AG08395 (cell line): ENCODE measurements at places on chromosomes 6 and 20.

GRCh38 chr6:100343316-100344077 is 121.2 kb downstream of the SIM1 start:
- DNase-seq, result peak; percentile 29

DNA sequence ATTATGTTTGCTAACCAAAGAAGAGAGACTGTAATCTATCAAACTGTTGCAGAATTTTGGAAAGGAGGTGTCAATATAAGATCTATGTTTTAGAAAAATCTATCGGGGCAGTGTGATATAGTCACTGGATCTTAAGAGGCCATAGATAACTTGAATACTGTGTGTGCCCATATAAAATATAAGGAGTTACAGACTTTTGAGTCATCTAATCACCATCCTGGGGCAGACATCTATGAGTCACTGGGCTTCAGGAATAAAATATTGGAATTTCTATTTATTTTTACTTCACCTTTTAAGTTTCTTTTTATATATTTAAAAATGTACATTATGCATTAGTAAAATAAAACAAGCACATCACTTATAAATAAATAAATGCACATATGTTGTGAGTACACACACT is 509.3 kb upstream of the MAN1A1 start:
- peak; percentile 24 for DNase-seq

- DNase-seq, result no peak
Observed at GRCh38 chr6:116369964-116370759, 585 bp upstream of the DSE start.

- DNase-seq, result no peak
Observed at GRCh38 chr6:24788031-24788665, 10.6 kb downstream of the ARMH2 start.
